ENCODE measurements at places on chromosomes 2 and 18. TPM values are rescaled to one million over a fixed set of nuclear protein-coding genes. Genes with fewer than 3 reads are reported as not detected.

EMILIN1 gene
- total RNA-seq, result 7.9 TPM

DSG1 gene
- total RNA-seq, result 0.38 TPM

CERKL gene
- not detected for total RNA-seq

MRPL44 gene
- total RNA-seq, result 17.6 TPM

SLC30A3 gene
- total RNA-seq, result not detected

HS1BP3 gene
- total RNA-seq, result 34.7 TPM

LMAN2L gene
- total RNA-seq, result 11.7 TPM

MIB1 gene
- 47.0 TPM for total RNA-seq

CFAP65 gene
- 1.5 TPM for total RNA-seq

GPR39 gene
- total RNA-seq, result 38.5 TPM

ST6GAL2 gene
- total RNA-seq, result not detected

NT5C1B gene
- total RNA-seq, result not detected

PGAP1 gene
- 27.9 TPM for total RNA-seq

MPP4 gene
- not detected for total RNA-seq
